ENCODE measurements at places on chromosomes 13 and 19.

DNA sequence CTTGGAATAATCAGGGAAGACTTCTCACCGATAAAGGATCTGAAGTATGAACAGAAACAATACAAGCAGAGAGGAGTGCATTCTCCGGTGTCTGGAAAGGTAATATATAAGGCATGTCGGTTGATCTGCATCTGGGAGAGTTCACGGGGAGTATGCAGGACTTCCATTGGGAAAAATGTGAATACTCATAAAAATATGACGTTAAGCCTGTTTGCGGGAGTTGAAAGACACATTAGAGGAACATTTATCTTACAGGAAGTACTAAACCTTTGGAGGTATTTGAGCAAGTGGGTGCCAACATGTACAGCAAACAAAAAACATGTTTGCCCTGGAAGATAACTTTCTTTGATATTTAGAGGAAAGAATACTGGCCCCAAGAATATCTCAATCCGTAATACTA is 286.8 kb downstream of the SLITRK6 start:
- no peak for DNase-seq

DNA sequence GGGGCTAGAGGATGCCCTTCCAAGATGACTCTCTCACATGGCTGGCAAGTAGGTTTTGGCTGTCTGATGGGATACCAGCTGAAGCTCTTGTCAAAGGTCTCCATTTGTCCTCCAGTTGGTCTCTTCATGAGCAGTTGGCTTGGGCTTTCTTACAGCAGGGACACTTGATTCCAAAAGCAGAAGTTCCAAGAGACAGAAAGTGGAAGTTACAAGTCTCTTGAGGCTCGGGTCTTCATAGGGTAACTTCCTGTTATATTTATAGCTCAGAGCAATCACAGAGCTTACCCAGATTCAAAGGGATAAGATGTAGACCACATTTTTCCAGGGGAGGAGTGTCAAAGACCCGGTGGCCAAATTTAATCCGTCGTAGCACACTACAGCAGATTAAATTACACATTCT is 440.0 kb downstream of the RFC3 start:
- DNase-seq, result no peak

- peak; percentile 61 for DNase-seq
Observed at GRCh38 chr13:79485014-79485811, 4.3 kb downstream of the NDFIP2 start.

DNA sequence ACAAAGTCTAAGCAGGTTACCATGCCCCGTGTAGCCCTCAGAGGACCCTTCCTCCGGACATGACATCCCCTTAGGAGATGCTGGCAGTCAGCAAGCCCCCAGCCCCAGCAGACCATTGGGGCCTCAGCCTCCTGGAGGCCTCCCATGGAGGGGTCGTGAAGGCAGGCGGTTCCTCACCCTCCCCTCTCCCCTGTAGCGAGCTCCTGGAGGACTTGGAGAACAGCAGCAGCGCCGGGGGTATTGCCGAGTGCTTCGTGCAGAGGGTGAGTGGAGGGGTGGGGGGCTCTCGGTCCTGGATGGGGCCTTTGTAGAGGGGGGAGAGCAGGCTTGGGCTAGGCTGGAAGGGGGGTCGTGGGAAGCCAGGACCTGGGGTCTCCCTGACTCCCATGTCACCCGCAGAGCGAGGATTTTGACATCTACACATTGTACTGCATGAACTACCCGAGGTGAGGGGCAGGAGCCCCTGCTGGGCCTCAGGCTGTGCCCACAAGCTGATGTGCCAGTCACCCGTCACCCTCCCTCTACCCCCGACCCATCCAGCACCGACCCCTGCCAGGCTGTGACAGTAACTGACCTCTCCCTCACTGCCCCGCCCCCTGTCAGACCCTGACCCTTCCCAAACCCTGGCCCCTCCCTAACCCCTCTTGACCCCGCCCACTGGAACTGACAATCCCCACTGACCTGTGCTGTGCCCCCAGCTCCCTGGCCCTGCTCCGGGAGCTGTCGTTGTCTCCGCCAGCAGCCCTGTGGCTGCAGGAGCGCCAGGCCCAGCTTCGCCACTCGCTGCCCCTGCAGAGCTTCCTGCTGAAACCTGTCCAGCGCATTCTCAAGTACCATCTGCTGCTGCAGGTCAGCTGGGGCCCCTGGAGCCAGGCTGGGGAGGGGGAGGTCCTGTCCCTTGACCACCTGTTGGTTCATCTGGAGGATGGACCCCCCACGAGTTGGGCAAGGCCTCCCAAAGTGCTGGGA is 4.0 kb downstream of the PLEKHG2 start:
- no peak for DNase-seq

- no peak for DNase-seq
Observed at GRCh38 chr19:19597809-19598306, 20.6 kb downstream of the PBX4 start.

DNA sequence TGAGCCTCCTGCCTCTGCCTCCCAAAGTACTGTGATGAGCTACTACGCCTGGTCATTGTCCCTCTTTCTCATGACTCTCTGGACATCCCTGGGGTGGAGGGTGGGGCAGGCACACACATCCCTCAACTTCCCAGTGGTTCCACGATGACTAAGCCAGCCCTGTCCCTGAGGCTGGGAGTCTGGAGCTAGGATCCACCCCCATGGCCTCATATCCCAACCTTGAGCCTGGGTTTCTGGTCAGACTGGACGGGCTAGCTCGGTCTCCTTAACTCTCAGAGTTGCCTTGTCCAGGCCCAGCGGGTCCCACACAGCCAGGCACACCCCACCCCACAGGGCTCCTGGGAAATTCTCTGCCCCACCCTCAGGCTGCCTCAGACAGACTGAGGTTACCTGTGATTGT is 19.6 kb downstream of the IER2 start:
- peak; percentile 83 for DNase-seq

DNA sequence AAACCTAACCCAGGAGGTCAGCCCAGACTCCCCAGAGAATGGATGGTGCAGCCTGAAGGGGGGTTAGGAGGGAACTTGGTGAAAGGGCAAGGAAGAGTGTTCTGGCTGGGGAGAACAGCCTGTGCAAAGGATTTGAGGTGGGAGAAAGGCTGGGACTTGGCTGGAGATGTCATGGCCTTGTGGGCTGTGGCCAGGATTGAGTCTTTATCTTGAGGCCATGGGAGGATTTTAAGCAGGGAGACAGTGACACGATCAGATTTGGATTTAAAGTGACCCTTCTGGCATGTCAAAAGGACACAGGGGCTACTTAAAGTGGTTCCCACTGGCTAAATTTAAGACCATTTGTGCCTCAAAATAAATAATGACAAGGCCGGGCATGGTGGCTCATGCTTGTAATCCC is 29.7 kb downstream of the MAP4K1 start:
- no peak for DNase-seq

- DNase-seq, result no peak
Observed at GRCh38 chr13:23384111-23384510, 49.4 kb downstream of the SACS start.

DNA sequence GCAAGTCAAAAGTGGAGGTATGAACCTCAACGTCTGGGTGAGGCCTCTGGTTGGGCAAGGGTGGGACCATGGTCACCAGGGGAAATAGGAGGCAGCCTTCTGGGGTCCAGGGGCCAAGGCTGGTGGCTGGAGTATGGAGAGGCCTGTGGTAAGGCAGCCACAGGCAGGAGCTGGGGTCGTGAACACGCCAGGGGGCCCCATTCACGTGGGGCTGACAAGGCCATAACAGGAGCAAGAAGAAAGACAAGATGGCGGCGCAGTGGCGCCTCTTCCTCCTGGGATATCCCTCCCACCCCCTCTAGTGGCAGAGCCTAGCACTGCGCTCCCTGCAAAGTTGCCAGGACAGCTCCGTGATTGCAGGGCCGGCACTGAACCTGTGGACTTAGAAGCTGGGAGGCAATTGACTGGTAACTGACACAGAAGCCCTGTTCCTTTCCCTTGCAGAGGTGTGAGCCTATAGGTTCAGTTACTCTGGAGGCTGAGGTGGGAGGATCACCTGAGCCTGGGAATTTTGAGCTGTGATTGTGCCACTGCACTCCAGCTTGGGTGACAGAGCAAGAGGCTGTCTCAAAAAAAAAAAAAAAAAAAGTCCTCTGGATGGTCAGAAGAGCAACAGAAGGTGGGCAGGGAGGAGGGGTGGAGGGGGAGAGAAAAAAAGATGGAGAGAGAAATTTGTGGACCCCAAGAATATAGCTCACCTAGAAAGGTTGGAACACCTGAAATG is 19.7 kb upstream of the EDDM13 start:
- peak; percentile 82 for DNase-seq

- DNase-seq, result peak; percentile 71
Observed at GRCh38 chr19:41711376-41712261, 3.2 kb downstream of the CEACAM5 start.

DNA sequence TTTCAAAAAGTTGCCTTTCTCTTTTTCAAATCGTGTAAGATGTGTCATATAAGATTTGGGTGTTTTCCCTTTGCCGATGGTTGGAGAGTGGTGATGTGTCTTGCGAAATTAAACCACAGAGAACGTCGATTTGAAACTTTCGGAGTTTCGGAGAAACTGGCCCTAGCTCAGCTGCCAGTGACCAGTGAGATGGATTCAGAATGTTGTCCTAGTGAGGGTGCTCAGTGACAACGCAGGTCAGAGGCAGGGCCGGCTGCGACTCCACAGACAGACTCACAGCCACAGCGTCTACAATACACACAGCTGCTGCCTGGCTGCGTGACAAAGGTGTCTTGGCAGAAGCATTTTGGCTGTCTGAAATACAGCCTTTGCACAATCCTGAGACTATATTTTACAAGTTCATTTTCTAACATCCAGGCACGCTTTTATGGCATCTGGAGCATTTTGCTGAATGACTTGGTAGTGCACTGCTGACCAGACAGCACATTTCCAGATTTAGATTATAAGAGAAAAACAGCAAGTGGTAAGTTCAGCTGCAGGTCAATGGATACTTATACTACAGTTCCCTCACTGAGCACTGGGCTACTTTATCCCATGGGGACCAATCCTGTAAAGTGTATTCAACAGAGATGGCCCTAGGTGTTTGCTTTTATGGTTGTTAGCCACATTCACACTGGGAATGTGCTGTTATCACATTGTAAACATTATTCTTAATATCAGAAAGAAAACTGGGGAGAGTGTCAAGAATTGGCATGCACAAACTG is 207.5 kb downstream of the KCNRG start:
- peak; percentile 41 for DNase-seq

- no peak for DNase-seq
Observed at GRCh38 chr13:102729560-102730270, 34.9 kb upstream of the METTL21C start.

GRCh38 chr13:49530457-49530856 is 34.7 kb downstream of the PHF11 start:
- no peak for DNase-seq

DNA sequence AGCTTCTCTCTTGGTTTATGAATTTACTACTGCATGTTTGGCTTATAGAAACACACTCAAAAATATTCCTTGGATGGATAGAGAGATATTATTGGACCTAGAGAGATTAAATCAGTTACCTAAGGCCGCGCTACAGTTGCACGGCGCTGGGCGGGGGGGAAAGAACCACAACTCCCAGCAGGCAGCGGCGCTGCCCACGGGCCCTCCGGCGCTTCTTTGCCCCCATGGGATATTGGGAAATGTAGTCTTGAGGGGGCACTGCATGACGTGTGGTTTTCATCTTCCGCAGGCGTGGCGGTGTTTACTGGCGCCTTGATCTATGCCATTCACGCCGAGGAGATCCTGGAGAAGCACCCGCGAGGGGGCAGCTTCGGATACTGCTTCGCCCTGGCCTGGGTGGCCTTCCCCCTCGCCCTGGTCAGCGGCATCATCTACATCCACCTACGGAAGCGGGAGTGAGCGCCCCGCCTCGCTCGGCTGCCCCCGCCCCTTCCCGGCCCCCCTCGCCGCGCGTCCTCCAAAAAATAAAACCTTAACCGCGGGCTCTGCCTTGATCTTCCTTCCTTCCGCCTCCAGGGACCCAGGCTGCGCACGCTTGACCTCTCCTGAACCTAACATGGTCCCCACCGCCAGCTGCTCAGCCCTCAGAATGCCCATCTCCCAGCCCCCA is 4.8 kb downstream of the EMP3 start:
- DNase-seq, result peak; percentile 88

DNA sequence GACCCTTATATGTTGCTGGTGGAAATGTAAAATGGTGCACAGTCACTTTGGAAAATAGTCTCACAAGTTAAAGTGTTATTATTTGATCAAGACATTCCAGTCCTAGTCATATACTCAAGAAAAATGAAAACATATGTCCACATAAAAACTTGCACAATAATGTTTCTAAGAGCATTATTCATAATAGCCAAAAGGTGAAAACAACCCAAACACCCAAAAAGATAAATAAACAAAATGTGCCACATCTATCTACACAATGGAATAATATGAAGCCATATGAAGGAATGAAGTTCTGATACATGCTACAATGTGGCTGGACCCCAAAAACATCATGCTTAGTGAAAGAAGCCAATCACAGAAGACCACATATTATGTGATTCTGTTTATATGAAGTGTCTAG is 14.4 kb upstream of the AKAP8 start:
- DNase-seq, result no peak

GRCh38 chr13:83298617-83299016 is 583.7 kb downstream of the SLITRK1 start:
- DNase-seq, result no peak

DNA sequence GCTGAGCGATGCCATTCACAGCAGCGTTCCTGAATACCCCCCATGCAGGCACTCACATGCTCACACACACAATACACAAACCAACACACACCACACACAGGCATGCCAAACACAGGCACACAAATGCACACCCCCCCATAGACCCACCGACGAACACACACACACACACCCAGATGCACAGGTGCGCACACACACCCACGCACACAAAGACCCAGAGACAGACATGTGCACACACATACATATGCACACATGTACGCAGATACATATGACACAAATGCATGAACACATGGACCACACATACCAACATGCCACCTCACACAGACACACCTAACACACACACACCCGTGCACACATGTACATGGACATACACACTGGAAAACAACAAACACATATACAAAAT is 7.0 kb upstream of the CSNK1G2 start:
- DNase-seq, result no peak

DNA sequence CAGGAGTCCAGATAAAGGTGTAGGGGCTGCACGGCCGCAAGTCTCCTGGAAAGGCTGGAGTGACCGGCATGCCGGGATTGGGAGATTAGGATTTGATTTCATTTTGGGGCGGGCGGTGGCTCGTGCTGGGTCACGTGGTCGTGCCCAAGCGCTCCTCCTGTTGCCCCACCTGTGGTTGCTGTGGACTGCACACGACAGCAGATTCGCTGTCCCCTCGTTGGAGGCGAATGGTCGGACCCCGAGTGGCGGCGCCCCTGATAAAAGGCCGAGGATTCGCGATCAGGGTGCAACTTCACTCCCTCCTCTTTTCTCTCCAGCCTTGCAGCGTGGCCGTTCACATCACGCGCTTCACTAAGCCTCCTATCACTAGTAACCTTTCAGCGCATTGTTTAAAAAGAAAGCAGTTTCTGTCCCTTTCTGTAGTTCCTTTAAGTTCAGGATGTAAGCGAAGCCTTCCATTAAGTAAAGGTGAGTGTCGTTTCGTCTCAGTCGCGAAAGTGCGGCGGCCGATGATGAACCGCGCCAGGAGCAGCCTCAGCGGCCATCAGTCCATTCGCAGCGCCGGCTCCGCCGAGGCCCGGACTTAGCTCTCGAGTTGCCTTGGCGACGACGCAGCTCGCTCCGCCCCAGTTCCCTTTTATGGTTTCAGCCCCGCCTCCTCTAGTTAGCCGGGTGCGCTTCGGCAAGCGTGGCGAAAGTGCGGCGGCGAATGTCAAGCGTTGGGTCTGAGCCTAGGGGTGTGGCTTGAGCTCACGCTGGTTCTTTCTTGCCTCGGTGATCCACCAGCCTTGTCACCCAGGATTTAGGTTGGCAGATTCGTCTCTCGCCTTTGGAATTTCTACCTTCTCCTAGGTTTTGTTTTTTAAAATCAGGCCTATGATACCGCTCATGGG is 1.7 kb upstream of the PPP1R37 start:
- peak; percentile 99 for DNase-seq

Data from colonic mucosa (tissue), 4 donors.